ENCODE measurements at places on chromosomes 3 and 15. TPM values are rescaled to one million over a fixed set of nuclear protein-coding genes. Genes with fewer than 3 reads are reported as not detected.

DNA sequence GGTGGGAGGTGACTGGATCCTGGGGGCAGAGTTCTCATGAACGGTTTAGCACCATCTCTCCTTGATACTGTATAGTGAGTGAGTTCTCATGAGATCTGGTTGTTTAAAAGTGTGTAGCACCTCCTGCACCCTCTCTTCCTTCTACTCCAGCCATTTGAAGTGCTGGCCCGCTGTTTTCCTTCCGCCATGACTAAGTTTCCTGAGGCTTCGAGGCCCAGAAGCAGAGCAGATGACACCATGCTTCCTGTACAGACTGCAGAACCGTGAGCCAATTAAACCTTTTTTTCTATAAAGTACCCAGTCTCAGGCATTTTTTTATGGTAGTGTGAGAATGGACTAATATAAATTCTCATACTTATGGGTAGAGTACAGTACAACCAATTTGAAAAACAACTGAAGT is 123.6 kb upstream of the BHLHE40 start:
- no peak for DNase-seq

DNA sequence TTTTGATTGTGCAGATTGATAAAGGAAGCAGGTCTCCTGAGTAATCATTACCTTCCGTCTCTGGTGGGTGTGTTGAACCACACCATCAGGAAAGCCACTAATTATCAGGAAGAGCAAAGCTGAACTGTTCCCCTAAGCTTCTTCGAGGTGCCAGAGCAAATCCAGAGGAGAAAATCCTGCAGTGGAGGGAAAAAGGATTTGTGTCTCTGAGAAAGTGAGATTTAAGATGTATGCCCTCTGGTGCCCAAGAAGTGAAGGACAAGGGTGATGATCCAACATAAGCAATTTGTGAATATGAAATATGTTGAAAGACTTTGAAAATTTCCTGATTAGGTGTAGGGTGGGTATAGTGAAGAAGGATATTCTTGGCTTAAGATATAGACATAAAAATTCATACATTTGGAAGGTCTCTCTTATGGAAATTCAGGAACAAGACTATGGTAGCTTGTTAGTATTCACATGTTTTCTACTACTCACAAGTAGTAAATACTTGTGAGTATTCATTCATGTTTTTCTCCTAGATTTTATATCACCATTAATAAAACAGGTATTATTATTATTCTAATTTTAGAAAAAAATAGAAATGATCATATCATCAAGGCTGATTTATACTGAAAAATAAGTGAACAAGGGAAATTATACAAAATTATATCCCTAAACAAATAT is 34.8 kb downstream of the COMMD2 start:
- DNase-seq, result peak; percentile 36

- no peak for DNase-seq
Observed at GRCh38 chr3:37457378-37458065, 283.1 kb upstream of the LRRFIP2 start.

GRCh38 chr3:177641206-177641605 is 443.9 kb upstream of the TBL1XR1 start:
- no peak for DNase-seq

GRCh38 chr15:83248151-83249029 is 36.1 kb downstream of the BNC1 start:
- peak; percentile 57 for DNase-seq

- DNase-seq, result no peak
Observed at GRCh38 chr15:58111718-58112104, 26.5 kb upstream of the AQP9 start.

DNA sequence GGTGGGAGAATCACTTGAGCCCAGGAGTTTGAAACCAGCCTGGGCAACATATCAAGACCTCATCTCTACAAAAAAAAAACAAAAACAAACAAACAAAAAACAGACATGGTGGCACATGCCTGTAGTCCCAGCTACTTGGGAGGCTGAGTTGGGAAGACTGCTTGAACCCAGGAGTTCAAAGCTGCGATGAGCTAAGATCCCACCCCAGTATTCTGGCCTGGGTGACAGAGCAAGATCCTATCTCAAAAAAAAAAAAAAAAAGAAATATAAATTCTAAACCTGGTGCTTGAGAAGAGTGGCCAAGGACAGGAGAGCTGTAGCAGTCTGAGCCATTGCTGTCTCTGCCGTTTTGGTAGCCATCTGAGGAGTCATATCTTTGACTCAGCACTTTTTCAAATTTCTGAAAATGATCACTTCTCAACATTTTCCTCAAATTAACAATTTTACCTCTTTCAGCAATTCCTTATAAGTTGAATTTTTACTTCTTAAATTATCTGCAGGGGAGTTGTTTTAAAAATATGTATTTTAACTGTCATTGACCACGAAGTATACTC is 3.6 kb upstream of the DENND4A start:
- DNase-seq, result no peak

GRCh38 chr3:6785726-6786125 is 75.2 kb upstream of the GRM7 start:
- DNase-seq, result no peak

DNA sequence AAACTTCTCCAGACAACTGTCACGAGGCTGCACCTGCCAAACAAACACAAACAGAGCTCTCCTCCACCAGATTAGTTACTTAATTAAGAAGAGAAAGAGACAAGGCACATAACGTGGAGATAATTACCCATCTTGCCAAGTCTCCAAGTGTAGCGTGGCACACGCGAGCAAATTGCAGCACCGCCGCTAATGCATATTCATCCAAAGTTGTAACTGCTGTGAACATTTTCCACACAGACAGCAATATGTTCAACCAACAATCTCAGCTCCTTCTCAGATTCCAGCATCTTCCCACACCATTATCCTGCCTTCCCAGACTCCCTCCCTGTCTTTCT is 309.6 kb upstream of the TLE3 start:
- DNase-seq, result no peak

The CFAP92 gene
- not detected for polyA plus RNA-seq

DNA sequence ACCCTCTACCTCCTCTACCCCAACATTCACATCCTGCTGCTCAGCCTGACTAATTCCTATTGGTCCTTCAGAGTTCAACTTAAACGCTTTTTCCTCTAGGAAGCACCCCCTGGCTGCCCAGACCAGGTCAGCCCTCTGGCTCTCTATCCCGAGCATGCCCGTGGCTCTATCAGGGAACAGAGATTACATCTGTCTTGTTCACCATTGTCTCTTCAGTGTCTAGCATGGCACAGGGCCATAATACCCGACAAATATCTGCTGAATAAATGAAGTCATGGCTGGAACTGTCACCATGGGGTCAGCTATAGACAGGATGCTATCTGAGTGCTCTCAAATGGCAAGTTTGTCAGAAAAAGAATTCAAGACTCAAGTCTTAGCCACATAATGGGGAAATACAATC is 296.9 kb upstream of the CHRNA7 start:
- DNase-seq, result no peak

DNA sequence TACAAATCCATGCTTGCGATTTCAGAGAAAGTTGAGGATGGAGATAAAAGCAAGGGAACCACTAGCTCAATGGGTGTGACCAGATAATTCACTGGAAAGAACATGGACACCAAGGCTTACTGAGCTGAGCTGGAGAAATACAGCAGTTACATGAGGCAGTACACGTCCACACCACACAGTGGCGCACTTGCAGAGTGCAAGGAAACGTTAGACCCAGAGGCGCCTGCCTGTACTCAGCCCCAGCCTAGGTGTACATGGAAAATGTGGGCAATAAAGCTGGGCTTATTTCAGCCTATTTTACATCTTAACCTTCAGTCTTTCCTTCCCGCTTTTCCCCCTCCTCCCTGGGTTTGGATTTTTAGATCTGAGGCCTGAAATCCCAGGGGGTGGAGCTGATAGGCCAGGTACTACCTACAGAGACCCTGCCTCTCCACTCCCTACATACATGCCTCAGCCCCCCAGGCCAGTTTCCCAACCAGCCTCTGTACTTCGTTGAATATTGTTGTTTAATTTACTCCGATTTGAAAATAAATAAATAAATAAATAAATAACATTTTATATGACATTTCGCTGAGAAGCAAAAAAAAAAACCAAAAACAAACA is 60.1 kb downstream of the PCOLCE2 start:
- peak; percentile 54 for DNase-seq

Measured in B cell (primary cell).